ENCODE measurements at places on chromosomes 1 and 21. TPM values are rescaled to one million over a fixed set of nuclear protein-coding genes. Genes with fewer than 3 reads are reported as not detected.

CA6 gene
- not detected for total RNA-seq

CYP4X1 gene
- total RNA-seq: 19.9 TPM

SIK1 gene
- 77.3 TPM for total RNA-seq

SPRR2F gene
- total RNA-seq: not detected

RPE65 gene
- not detected for total RNA-seq

CLCA4 gene
- not detected for total RNA-seq

E2F2 gene
- 1.1 TPM for total RNA-seq

LRRC42 gene
- total RNA-seq: 13.2 TPM

HSD3B2 gene
- not detected for total RNA-seq

LCE2A gene
- not detected for total RNA-seq

CALML6 gene
- total RNA-seq: 0.37 TPM

CRYAA gene
- not detected for total RNA-seq

S100PBP gene
- total RNA-seq: 27.4 TPM

KLHDC8A gene
- 0.34 TPM for total RNA-seq

- DNase-seq: no peak
Measured at GRCh38 chr1:77220687-77221463, 1.6 kb upstream of the PIGK start.

- DNase-seq: no peak
Measured at GRCh38 chr1:214078950-214079349, 91.2 kb downstream of the PROX1 start.

- DNase-seq: peak; percentile 47
Measured at GRCh38 chr1:245248231-245248731, 93.5 kb downstream of the KIF26B start.

DNA sequence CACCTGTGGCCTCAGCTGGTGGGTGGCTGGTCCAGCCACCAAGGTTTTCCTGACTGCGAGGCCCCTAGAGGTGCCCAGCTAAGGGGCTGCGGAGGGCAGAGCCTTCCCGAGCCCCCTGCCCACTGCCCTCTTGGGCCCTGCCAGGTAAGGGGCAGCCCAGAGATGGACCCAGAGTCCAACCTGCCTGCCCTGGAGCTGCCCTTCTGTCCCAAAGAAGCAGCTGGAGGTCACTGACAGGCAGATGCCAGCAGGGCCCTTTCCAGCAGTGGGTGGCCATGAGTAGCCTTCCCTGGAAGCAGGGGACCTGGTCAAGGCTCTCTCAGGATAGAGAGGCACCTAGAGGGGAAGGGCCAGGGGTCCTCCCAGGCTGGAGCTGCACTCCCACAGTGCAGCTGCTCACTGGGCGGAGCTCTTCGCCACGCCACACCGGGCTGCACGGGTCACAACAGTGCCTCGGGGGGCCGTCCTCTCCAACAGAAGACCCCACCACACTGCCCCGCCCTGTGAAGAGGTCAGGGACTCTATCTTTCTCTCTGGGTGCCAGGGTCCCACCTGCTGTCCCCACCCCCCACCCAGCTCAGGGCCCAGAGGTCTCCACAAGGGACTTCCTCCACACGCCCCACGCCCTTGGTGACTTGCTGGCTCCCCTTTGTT is 10.9 kb upstream of the GNB1 start:
- DNase-seq: no peak

GRCh38 chr1:246039584-246039983 is 467.5 kb downstream of the SMYD3 start:
- DNase-seq: no peak

- no peak for DNase-seq
Measured at GRCh38 chr1:96075704-96076455, 645.7 kb upstream of the PTBP2 start.

DNA sequence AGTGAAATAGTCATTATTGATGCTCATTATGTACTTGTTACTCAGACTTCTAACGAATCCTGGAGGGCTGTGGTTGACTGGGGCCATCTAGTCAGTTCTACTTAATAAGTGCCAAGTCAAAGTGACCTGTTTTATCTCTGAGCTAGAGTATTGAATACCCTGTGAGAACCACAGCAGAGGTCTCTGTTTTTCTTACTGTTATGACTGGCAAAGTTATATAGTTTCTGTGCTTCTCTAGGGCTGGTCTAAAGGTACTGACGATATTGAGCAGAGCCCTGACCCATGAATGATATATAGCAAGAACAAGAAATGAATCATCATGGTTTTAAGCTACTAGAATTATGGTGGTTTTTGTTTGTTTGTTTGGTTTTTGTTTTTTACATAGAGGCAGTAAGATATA is 555.8 kb downstream of the PLA2G4A start:
- no peak for DNase-seq

- DNase-seq: no peak
Measured at GRCh38 chr1:71828431-71829012, 453.8 kb downstream of the NEGR1 start.

DNA sequence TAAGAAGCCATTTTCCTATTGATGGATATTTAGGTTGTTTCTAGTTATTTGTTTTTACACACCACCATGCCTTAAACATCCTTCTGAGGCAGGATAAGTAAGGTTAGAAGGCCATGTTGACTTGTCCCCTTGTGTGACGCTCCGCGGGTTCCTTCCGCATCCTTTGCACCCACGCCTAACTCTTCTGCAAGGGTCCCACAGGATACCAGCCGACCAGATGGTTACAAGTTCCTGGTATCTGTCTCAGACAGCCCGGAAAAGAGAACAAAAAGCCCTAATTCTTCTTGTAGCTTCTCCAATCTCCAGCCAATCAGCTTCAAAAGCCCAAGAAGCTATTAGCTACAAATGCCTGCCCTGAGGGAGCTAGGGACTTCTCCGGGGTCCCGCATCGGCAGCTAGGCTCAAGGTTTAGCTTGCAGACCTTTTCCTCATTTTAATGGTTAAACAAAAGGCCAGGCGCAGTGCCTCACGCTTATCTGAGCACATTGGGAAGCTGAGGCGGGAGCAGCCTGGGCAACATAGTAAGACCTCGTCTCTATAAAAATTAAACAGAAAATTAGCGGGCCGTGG is 4.9 kb upstream of the OTUD3 start:
- no peak for DNase-seq

DNA sequence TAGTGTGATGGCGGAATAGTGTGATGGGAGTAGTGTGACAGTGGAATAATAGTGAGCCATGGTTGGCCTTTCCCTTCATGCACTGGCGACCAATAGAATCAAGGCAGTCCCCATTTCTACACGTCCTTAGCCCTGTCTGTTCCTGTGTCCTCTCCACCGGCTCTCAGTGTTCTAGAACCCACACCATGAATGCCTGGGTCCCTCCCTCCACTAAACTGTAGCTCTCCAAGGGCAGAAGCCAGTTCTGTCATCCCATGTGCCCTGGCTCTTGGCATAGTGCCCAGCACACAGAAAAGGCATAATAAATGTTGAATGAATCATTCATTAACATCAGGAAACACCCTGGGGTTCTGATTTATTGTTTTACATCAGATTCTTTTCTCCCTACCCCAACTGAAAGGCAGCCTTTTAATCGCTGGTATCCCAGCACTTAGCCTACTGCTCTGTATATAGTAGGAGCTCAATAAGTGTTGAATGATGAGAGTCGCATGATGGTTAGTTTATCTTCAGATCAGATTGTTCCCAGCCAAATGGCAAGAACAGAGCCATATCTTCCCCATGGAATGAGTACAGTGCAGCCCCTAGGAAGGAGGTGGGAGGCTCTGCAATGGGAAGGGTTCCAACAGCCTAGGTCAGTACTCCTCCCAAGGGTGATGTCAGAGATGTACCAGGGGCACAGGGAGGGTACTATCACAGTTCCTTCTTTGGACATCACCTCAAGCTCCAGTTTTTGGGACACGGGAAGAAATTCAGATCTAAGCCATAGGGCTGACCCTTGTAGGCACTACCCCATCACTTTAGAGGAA is 325.7 kb downstream of the HHAT start:
- no peak for DNase-seq

DNA sequence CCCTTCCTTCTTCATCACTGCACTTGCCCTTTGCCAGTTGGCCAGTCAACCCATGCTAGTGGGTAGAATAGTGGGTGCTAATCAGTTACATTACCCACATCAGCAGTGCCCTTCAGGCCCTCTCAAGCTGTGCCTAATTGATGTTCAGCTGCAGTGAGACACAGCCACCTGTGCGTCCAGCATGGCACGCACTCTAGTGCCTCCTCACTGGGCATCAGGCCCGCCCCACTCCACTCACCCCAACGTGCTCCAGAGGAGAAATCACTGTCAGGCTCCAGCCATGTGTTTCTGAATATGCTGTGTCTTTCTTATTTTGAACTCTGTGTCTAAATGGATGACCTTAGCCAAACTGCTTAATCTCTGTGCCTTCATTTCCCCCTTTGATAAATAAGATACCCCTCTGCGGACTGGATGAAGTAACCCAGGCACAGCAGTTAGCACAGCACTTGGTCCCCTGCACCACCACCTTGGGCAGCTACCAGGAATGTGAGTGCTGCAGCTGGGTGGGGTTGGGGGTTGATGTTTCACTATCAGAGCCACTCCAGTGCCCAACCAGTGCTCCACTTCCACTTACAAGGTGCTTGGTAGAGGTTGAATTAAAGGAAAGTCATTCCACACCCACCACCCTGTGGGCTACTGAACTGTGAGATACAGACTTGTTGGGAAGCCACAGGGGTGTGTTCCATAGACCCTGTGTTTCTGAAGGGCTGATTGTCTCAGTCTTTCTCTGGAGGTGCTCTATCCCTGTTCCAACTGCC is 8.9 kb upstream of the ADORA3 start:
- DNase-seq: peak; percentile 38

GRCh38 chr1:244603498-244603897 is 49.4 kb upstream of the DESI2 start:
- DNase-seq: no peak

DNA sequence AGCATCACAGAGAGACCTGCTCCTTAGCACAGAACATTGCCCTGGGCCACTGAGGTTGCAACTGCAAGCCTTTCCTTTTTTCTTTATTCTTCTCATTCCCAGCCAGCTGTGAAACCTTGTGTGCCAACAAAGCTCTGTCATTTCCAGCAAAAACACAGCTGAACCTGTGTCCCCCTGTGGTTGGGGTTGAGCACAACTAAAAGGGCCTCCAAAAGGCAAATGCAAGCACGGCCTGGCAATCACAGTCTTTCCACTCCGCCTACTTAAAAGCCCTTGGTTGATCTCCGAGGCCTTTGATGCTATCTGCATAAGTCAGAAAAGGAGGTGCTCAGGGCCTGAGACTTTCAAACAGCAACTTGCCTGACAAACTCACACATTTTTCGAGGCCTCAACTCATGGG is 32.7 kb downstream of the SUSD4 start:
- DNase-seq: no peak

- no peak for DNase-seq
Measured at GRCh38 chr1:220528679-220529501, 954 bp downstream of the MARK1 start.

GRCh38 chr1:200128944-200129879 is 101.7 kb downstream of the NR5A2 start:
- DNase-seq: no peak

GRCh38 chr1:15848143-15848928 is 829 bp downstream of the SPEN start:
- DNase-seq: peak; percentile 43

DNA sequence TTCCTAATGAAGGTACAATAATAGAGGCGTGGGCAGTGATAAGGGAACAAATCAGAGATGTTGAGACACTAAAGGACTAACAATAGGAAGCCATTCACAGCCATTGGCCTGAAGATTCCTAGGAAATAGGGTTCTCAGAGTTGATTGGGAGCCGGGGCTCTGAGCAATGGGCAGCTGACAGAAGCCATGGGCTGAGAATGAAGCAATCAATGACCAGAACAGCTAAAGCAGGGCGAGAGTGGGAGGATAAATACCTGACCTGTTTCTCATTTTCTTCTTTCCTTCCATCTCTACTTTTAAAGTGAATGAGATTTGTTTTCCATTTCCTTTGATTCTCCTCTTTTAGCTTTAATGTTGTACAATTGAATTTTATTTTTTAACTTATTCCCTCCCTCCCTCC is 774.7 kb upstream of the ADGRL4 start:
- no peak for DNase-seq

- DNase-seq: no peak
Measured at GRCh38 chr1:156204686-156205085, 8.1 kb upstream of the PMF1 start.

GRCh38 chr1:1403653-1404052 is 3.4 kb downstream of the MRPL20 start:
- DNase-seq: no peak

- no peak for DNase-seq
Measured at GRCh38 chr1:8712413-8713231, 104.8 kb downstream of the RERE start.

DNA sequence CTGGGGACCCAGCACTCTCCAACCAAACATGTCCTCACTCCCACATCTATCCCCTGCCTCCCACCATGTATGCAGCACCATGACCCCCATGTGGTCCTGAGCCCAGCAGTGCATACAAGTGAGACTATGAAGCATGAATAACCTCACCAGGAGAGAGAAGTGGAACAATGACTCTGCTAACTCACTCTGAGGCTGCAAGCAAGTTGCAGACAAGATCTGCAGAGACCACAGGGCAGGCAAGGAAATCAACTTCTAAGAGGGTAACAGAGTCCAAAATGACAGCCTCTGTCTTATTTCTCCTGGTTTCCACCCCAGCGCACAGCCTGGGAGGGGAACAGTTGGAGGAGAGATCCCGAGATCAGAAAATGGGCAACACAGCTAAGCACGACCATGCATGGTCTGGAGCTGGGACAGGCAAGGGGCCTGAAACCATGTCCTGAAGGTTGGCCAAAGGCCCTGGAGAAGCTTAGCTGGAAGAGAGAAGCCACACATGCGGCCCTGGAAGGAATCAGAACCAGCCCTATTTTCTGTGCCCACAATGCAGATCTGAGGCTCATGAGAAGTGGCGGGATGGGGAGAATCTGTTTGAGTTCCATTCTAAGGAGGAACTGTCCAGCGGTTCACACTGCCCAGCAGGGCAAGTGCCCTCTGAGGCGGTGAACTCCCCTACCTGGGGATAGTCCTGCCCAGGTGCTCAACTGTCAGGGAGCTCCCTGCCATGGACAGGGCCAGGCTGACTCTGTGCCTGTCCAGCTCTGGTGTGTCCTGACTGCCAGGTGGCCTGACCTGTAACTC is 12.5 kb upstream of the REN start:
- DNase-seq: no peak
